ENCODE measurements at places on chromosomes 12 and 14. TPM values are rescaled to one million over a fixed set of nuclear protein-coding genes. Genes with fewer than 3 reads are reported as not detected.

MRPL42 gene
- 72.1 TPM for total RNA-seq

KRT8 gene
- total RNA-seq = 14.4 TPM

TAS2R7 gene
- not detected for total RNA-seq

AQP5 gene
- total RNA-seq = not detected

OR4E2 gene
- not detected for total RNA-seq

All from mammary microvascular endothelial cell (primary cell).